ENCODE measurements at places on chromosomes 3 and 15.

DNA sequence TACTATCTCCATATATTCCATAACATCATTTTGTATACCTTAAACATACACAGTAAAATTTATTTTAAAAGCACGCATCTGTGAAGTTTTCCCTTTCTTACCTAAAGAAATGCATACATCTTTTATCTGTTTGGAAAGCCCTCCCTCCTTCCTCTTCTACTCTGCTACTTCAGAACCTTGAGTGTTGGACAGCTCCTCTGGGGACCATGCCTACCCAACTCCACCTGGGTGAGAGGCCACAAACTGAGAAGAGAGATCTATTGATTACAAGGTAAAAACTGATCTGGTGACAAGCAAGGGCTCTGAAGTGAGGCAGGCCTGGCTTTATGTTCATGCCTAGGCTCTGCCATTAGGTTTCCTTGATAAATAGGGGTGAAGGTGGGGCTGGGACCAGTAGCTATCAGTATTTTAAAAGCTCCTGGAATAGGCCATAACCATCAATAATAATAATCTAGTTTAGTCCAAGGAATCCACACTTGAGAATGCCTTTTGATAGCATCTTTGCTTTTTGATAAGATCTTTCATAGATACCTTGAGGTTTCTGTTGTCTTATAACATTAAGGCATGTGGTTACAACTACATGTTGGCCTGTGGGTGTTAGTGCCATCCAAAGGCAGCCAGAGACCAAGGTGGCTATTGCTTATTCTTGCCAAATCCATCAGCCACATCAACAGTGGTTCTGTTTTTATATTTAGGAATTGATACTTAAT, 148.8 kb downstream of the KCNMB2 start:
- no peak for DNase-seq

DNA sequence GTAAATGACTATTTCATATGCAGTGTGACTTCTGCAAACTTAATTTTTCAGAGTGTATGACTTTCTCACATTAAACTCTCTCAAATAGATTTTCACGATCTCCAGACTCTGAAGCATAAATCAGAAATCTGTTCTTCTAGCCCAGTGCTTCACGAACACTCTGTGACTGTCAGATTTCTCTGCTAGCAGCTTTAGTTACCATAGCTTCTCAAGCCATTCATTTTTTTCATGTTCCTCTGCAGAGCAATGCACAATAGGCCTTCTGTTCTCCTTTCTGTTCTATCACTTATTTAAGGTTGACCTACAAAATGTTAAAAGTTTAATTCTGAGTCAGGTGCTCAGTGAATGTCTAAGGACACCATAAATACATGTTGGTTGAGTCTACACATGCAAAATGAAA, 1102.2 kb downstream of the TUSC7 start:
- DNase-seq, result no peak

DNA sequence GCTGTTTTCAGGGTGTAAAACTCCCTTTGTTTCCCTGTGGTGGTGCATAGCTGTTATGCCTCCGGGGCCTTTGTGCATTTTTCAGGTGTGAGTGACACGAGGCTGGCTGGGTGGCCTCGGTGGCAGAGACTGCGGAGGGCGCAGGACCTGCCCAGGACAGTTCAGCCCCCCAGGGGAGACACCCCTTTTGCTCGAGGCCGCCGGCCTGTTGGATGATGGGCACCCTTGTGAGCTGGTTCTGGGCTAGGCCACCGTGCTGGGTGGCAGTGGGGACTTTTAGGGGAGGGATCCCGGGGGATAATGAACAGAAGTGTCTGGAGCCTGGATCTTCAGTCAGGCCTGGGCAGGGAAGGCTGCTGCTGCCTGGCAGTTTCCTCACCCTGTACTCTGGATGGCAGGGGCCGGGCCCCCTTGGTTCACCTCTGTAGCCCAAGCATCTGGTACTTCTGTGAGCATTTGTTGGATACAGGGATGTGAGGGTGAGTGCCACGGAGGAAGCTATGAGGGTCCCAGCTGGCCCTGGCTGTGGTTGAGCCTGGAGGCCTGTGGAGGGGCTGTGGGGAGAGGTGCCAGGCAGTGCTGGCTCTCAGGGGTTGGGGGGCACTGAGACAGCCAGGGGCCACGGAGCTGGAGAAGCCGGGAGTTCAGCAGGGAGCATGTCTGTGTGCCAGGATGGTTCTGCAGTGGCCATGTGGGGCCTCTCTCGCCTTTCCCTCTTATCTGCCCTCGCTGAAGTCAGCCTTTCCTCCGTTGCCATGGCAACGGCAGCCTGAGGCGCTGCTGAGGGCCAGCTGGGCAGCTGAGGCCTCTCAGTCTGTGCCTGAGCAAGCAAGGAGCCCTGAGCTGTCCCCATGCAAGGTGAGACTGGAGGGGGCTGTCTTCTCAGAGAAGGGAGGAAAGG, 49.0 kb downstream of the KY start:
- DNase-seq, result no peak

- no peak for DNase-seq
These were observed 102.5 kb upstream of the SPRED1 start for GRCh38 chr15:38150148-38150547.

GRCh38 chr3:50620820-50621219, 3.9 kb downstream of the MAPKAPK3 start:
- no peak for DNase-seq

GRCh38 chr3:147652651-147653366, 243.6 kb downstream of the ZIC1 start:
- DNase-seq, result no peak

DNA sequence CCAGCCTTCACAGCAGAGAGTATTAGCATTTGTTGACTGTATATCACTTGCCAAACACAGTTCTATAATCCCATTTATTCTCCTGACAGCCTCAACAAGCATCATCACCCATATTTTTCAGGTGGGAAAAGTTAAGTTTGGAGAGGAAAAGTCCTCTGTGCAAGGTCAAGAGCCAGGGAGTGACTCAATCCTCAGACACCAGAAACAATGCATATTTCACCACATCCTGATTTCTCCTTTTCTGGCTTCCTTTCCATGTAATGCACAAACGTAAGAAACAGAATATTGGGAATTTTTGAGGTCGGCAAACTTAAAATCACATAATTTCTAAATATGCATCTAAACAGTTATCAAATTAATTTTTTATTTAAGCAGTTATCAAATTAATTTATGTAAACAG, 116.0 kb upstream of the GADL1 start:
- DNase-seq, result no peak

- no peak for DNase-seq
These were observed 56.9 kb upstream of the TBC1D5 start for GRCh38 chr3:17799312-17799711.

DNA sequence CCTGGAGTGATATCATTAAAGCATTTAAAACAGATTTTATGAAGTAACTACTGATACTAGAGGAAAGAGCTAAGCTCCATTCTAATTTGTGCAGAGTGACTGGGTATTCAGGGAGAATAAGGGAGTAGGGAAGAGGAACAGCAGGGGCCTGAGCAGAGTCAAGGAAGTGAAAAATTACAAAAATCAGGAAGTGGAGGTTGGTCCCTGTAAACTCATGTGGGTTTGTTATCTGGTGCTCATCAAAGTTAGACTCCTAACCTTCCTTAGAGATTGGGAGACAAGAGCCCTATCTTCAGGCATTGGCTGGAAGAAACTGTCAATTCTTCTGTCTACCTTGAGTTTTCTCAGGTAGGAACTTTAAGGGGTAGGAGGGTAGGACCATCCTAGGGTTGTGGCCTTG, 82.5 kb downstream of the NEK11 start:
- DNase-seq, result no peak

GRCh38 chr3:141403576-141403975, 35.3 kb downstream of the ZBTB38 start:
- DNase-seq, result no peak

DNA sequence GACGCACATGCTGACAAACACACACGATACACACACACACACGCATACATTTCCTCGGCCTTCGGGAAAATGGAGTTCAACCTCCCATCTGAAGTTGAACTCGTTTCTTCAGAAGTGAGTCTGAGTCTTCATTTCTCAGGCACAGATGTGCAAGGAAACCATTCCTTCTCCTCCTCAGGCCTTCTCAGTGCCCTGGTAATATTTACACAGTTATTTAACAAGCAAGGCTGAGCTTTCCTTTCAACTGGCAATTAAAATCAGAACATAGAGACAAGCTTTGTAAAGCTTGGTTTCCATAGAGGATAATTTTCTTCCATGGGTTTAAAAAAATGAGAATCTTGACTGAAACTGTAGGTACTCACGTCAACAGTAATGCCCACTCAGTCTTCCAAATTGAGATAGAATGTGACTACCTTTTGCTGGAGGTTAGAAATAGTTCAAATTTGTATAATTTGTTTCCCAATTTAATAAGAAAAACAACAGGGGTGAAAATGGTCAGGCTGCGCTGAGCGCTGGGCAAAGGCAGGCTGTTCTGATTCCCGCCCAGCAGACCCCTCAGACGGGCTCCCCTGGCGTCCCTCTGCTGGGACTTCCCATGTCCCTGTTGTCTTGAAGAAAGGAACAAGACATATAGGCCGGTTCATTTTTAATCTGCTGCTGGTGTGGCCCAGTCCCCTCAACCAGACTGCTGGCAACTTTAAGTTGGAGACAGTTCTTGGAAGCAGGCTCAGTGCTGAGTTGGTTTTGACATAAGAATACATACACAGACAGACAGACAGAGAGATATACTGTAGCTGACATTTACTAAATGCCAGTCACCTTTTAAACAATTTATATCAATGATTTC, 174.3 kb downstream of the XXYLT1 start:
- no peak for DNase-seq

- no peak for DNase-seq
These were observed 15.2 kb downstream of the RAB11A start for GRCh38 chr15:65884511-65884910.

DNA sequence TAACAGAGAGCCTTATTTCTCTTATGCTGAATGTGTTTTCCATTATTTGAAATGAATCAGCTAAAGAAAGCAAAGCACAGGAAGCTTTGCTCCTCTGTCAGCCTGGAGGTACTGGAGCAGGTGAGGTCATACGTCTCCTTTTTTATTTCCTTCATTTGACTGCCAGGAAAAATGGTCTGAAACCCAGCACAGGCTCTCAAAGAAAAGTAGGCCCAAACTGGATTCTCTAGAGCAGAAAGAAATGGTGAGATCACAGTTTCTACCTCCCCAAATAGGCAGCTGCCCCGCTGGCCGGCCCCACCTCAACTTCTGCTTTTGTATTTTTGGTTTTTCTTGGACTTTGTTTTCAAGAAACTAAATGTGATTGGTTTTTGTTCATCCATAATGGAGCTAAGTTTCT, 95.1 kb downstream of the RPL39L start:
- no peak for DNase-seq

- no peak for DNase-seq
These were observed 61.7 kb downstream of the FSIP1 start for GRCh38 chr15:39720621-39721611.

DNA sequence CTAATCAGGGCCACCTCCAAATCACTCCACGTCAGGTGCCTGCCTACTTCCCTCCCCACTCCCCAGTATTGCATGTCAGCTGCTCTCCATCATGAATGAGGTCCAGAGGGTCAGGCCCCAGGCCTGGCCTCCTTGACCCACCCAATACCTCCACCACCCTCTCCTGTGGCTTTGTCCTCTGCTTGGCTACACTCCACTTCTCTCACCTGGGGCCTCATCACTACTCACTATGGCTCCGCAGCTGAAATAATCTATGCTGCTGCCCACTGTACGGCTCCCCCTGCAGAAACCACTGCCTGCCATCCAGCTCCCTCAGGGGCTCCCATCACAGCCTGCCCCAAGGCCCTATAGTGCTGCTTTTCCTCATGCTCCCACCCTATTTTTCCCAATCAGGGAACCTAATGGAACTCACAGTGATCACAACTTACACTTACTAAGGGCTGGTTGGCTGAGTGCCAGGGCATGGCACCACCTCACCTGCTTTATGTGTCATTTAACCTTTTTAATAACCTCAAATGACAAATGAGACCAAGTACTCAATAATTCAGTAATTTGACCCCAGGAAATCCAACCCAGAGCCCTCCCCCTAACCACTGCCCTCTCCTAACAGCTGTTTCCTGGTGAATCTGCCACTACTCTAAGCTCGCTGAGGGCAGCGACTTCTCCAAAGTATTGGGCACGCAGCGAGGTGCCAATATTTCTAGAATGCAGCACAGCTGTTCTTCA, 2.3 kb downstream of the GORASP1 start:
- no peak for DNase-seq

- no peak for DNase-seq
These were observed 14.6 kb downstream of the ADAM10 start for GRCh38 chr15:58734859-58735258.

GRCh38 chr3:133213937-133214336, 175.7 kb downstream of the TMEM108 start:
- DNase-seq, result no peak

DNA sequence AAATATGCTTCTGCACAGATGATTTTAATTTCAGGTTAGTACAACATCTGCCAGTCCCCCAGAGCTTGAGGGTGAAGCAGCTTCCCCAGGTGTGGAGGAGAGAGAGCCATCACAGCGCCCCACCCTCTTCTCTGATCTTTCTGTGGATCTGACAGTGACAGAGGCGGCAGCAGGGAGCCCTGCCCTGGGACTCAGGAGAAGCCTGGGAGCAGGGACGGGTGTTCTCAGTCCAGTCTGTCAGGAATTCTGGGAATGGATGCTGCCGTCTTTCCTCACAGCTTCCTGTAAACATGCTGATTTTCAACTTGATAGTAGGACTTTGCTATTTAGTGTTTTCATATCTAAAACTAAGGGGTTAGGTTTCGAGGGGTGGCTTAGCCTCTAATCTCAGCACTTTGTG, 11.4 kb upstream of the RAB8B start:
- no peak for DNase-seq

- DNase-seq, result no peak
These were observed 805 bp upstream of the RGMA start for GRCh38 chr15:93089727-93090305.

- no peak for DNase-seq
These were observed 315.1 kb downstream of the ROBO2 start for GRCh38 chr3:77354958-77355357.

DNA sequence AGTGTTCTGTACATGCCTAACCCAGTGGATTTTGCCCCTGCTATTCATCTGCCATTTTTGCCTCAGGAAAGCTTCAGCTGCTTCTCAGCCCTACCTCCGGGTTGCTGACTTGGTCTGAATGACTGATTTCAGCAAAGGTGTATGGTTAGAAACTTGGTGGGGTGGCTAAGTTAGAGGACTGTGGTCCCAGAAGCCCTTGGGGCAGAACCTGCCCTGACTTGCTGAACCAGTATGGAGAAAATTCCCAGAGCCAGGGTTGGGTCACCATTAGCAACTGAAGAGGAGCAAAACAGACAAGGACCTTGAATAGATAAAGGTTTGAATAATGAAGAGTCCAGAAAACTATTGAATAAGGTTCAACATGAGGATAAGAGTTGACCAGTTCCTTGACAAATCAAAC, 6.1 kb upstream of the WWTR1 start:
- DNase-seq, result no peak

All from NK-92 treated with Interleukin-12 subunit alpha and Interleukin-12 subunit beta, amount 100 ng/mL, for 24 hours (cell line).